ENCODE measurements at places on chromosomes 1 and 21.

GRCh38 chr1:65138524-65138923 lies 9.5 kb upstream of the AK4 start:
- no peak for DNase-seq

- DNase-seq, result no peak
These were observed 27.4 kb downstream of the KCNA3 start for GRCh38 chr1:110647254-110647891.

GRCh38 chr1:115545791-115546733 lies 95.7 kb upstream of the VANGL1 start:
- no peak for DNase-seq

DNA sequence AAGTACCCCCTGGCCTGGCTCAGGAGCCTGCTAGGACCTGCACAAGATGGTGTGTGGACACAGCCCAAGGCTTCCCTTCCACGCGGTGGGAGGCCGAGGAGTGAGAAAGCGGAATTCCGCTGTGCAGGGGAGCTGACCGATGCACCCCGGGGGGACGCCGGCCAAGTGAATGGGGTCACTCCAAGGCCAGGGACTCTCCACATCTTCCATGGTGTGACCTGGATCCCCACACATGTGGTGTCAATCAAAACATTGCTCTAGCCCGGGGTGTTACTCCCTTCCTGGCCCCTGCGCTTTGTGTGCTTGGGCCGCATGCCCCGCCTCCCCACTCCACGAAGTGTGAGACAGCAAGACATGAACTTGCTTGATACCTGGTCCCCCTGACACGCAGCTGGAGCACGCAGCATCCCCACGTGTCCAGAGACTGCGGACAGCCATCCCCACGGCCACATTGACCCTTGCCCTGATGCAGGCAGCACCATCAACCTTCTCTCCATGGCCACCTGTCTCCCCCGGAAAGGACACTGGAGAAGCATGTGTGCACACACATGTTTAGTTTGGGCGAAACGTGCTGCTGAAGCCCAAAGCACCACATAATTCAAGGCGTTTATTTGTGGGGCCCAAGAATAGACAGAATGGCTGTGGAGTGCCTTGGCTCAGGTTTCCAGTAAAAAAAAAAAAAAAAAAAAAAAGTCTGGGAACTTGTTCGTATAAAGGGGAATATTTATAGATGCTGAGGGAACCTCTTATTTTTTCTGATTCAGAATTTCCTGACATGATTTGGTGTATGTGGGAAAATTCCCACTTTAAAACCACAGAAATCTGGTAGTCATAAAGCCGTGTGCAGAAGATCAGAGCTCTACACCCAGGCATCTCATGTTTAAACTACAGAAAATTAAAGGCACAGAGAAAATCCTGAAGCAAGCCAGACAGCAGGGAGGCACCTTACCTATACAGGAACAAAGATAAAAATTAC lies 171.7 kb downstream of the HUNK start:
- DNase-seq, result no peak
